ENCODE measurements at places on chromosomes 1 and 21.

- DNase-seq = no peak
These were observed 8.6 kb downstream of the LAMC2 start for GRCh38 chr1:183194527-183195141.

DNA sequence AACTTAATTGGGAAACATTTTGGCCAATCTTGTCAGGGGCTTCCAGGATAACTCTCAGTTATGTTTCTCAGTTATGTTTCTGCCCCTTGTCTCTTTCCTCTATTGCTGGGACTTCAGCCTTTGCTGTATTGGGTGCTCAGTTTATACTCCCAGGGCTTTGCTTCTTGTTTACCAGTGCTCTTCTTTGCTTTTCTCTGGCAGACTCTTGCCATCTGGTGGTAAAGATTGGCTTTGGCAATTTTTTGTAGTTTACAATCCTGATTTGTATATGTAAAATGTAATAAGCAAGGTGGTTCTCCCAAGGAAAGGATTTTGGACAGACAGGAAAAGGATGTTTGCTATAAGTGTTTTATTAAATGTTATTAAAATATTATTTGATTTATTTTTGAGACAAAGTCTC is 37.9 kb downstream of the FABP3 start:
- DNase-seq = no peak

GRCh38 chr1:238673561-238673960 is 712.8 kb upstream of the CHRM3 start:
- no peak for DNase-seq

- DNase-seq = no peak
These were observed 433.4 kb upstream of the CAMK1G start for GRCh38 chr1:209150114-209150513.

GRCh38 chr1:192954705-192955265 is 104.4 kb downstream of the UCHL5 start:
- DNase-seq = no peak

- no peak for DNase-seq
These were observed 36.5 kb upstream of the SAMD13 start for GRCh38 chr1:84264961-84265360.

- DNase-seq = no peak
These were observed 92.6 kb downstream of the LPAR3 start for GRCh38 chr1:84800090-84801073.
